ENCODE measurements at places on chromosomes 4 and X.

GRCh38 chr4:19009881-19010280 is 988.3 kb upstream of the LCORL start:
- no peak for DNase-seq

DNA sequence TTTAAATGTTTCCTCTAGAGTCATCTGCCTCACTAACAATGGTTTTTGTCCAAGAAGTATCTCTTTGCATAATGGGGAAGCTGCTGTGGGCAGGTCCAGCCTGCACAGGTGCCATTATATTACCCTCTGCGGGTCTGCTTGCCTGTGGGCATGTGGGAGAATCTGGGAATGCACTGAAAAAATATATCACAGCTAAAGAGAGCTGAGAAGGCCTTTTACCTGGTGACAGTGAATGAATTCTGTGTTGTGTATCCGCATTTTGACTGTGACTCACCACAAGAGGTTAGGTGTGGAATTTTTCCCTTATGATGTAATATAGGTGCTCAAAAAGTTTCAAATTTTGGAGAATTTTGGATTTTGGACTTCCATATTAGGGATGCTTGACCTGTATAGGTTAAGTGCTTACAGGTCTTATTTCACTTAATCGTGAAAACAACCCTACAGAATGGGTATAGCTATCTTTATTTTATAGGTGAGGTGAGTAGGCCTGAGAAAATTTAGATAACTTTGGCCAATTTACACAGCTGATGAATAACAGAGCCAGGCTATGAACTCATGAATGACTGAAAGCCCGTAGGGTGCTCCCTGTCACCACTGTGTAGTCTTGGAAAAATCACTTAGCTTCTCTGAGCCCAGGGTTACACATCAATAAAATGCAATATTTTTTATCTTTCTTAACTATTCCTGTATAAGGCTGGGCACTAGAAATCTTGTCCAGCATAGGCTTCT is 198.0 kb upstream of the EPHA5 start:
- DNase-seq: no peak

DNA sequence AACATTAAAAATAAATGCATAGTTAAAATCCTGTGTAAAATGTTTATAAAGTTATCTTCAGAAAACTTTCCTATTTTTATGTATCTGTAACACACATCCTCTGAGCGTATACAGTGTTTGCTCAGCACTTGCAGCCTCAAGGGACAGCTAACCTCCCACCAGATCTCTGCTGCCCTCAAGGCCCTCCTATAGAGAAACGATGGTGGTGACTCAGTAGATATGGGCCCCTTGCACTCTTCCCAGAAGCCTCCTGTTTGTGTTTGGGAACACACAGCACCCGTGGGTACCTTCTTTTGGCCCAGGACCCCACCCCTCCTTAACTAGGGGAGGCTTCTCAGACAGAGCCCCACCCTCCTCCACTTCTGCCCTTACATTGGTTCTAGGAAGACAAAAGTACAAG is 26.7 kb downstream of the PJA1 start:
- no peak for DNase-seq

GRCh38 chrX:11111947-11112346 is 815 bp downstream of the HCCS start:
- no peak for DNase-seq

DNA sequence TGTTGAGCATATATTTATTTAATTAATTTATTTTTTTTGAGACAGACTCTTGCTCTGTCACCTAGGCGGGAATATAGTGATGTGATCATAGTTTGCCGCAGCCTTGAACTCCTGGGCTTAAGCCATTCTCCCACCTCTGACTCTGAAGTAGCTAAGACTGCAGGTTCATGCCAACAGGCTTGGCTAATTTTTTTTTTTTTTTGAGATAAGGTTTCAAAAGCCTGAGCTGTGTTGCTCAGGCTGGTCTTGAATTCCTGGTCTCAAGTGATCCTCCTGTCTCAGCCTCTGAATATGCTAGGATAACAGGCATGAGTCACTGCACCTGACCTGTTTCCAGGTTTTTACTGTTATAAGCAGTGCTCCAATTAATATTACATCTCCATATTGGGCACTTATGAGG is 4.8 kb downstream of the ADD1 start:
- DNase-seq: no peak

DNA sequence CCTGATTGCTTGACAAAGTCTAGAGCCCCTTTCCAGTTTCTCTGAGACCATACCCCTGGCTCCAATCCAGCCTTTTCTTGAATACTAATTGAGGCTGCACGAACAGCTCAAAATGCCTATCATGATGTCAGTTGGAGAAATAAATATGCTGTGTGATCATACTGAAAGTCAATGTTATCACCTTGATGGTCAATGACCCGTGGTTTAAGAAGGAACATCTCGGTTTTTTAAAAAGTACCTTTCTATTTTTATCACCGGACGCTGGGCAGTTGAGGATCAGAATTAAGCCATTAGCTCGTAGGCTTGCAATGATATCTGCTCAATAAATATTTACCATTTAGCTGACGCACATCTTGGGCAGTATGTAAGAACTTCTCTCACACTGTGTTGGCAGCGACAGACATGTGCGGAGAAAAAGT is 852 bp upstream of the WDR44 start:
- DNase-seq: no peak

- no peak for DNase-seq
Observed at GRCh38 chrX:40199704-40200103, 101.9 kb upstream of the BCOR start.

DNA sequence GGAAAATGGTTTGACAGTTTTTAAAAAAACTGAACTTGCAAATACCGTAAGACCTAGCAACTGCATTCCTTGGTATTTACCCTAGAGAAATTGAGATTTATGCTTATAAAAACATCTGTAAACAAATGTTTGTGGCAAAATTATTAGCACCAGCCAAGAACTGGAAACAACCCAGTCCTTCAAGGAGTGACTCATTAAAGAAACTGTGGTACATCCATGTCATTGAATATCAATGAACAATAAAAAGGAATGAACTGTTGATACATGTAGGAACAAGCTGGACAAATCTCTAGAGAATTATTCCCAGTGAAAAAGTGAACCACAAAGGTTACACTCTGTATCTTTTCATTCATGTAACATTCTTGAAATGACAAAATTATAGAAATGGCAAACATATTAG is 240.2 kb upstream of the ADAMTS3 start:
- no peak for DNase-seq

DNA sequence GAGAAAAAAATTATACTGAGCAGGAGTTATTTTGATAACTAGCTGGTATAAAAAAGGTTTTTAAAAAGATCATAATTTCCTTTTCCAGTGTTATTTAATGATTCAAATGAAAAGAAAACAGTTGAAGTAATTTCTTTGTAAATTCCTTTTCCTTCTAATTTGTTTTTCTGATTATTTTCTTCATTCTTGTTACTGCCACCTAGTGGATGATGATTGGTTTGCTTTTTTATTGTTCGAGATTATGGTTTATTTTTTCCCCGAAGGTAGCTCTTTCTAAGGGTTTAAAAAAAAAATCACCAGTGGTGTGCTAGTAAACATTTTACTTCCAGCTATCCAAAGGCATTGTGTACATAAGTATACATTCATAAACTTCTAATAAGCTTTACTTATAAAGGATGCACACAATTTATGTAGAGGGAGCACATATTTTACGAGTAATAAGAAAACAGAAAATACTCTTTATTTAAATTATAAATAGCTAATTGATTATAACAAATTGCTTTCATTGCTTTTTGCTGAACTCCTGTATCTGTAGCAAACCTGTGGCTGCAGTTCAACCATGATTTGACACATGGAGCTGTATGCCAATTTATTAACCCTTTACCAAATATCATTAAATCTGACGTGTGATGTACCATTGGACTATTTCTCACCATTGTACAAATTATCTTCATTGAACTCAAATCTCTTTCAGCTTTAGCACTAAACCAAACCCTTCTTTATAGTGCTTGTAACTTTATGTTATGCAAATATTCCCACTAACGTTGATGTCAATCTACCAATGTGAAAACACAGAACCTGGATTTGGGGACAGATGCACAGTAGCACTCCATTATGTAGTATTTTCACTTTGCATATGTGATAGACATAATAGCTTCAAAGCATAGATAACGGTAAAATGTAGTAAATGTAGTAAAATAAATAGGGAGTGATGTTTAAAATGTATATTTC is 97.8 kb upstream of the ANK2 start:
- no peak for DNase-seq

- no peak for DNase-seq
Observed at GRCh38 chr4:152486429-152487389, 49.2 kb downstream of the FBXW7 start.

- DNase-seq: no peak
Observed at GRCh38 chrX:65866146-65866545, 173.7 kb downstream of the VSIG4 start.

DNA sequence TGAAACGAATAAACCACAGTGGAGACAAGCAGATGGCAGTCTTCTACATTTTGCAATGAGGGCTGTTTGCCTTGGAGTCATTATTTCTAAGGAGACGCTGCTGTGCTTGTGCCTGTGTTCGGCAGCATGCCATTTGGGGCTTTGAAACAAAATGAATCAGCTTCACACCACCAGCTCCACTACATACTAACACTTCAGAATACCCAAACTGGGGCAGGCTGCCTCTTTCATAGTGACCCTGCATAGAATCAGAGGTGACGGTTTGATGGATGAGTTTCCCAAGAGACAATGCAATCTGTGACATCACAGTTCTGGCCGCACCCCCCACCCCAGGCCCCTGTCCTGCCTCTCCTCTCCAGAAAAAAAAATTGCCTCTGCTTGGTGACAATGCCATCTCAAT is 57.1 kb upstream of the MID1 start:
- peak; percentile 24 for DNase-seq

DNA sequence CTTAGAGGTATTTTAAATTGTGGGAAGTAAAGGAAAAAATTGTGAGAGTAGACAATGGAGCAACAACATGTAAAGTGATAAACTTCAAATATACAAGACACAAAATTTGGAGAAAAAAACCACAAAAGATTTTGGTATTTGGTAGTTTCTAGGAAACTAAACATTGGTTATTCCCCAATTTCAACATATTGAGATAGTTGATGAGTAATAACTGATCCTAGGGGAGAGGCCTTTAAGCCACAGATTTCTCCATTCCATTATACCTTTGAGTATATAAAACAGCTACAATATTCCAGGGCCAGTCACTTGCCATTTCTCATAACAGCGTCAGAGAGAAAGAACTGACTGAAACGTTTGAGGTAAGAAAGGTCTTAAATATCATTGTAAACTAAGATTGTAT is at the start of gene FDCSP:
Gene FDCSP, plus strand, starts transcription at position 301 of the 400 bp plus-strand sequence. CDS start 5,071 bp downstream, outside the sequence.
- DNase-seq: no peak

All from head of caudate nucleus (tissue), 42 donors.